Lung (tissue), 17 donors: ENCODE measurements at places on chromosomes 2 and 18.

- H3K4me1 ChIP-seq, result no peaks in the 10 kb centered on the region
- H3K36me3 ChIP-seq, result no peaks in the 10 kb centered on the region
- H3K27ac ChIP-seq, result no peak overlapping the region
- no peak overlapping the region for H3K4me3 ChIP-seq
Observed at GRCh38 chr2:165645930-165646831, 147.9 kb downstream of the GALNT3 start.

DNA sequence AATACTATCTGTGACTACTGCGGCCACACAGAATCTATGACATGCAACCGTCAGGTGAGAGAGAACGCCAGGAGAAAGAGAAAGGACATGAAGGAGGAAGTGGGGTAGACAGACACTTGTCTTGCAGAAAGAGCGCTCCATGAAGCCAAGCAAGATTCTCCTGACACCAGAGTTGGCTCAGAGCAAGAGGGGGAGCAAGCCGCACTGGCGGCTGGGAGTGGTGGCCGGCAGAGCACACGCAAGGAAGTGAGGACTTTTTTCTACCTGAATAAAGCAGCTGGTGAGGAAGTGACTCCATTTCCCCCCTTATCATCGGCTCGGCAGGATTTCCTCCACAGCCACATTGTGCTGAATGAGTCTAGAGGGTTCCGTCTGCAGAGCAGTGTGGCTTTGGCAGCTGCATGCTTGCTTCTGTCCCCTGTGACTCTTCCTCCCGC lies 181.6 kb downstream of the BCL2 start:
- H3K4me3 ChIP-seq, result no peak overlapping the region
- H3K36me3 ChIP-seq, result no peaks in the 10 kb centered on the region
- DNase-seq, result peak; percentile 33
- peaks cover 21% of the 10 kb centered on the region for H3K4me1 ChIP-seq

DNA sequence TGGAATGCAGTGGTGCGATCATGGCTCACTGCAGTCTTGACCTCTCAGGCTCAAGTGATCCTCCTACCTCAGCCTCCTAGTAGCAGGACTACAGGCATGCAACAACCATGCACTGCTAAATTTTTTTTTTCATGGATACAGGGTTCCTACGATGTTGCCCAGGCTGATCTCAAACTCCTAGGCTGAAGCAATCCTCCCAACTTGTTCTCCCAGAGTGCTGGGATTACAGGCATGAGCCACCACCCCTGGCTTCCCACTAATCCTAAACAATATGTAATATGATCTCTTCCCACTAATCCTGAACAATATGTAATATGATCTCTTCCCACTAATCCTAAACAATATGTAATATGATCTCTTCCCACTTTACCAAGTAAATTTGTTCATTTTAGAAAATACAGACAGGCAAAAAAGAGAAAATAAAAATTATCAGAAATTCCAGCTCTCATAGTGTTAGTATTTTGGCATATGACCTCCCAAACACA lies 33.7 kb upstream of the C18orf32 start:
- H3K27me3 ChIP-seq, result no peaks in the 10 kb centered on the region
- no peak overlapping the region for H3K27ac ChIP-seq
- no peaks in the 10 kb centered on the region for H3K4me1 ChIP-seq
- no peaks in the 10 kb centered on the region for H3K36me3 ChIP-seq
- no peak overlapping the region for H3K4me3 ChIP-seq

DNA sequence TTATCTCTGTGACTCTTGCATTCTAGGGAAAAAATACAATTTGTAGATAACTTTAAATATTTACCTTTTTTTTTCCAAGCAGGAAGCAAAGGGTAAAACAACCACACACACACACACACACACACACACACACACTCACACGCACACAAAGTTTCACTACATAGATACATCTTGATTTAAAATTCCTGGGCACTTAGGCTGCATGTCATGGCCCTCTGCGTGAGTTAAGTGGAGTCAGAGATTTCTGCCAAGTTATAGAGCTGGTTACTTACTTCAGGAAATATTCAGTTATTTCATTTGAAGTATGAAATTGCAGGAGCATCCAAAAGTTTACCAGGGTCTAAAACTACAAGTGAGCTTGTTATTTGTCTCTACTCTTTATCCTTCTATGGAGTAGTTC lies 612.0 kb downstream of the IRS1 start:
- DNase-seq, result peak; percentile 54
- no peak overlapping the region for H3K4me3 ChIP-seq

DNA sequence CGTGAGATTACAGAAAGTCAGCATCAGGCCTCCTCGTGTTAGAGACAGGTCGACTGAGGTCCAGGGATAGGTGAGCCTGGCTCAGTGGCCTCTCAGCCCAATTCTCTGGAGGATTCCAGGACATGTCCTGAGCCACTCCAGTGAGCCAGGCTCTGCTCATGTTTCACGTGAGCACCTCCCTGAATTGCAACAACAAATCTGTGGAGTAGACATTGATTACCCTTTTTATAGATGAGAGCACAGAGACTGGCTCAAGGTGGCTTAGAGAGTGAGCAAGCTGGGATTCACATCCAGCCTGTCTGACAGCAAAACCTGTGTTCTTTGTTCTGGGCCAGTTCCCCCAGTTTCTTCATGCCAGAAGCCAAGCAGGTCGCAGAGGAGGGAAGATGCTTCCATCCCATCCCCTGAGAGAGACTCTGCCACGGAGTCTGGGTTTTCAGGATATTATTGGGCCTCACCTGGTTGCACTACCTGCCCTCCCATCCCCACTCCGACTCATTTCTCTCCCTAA lies 46.4 kb downstream of the HS1BP3 start:
- H3K27ac ChIP-seq, result no peak overlapping the region
- no peaks in the 10 kb centered on the region for H3K27me3 ChIP-seq
- H3K4me1 ChIP-seq, result peaks cover under 1% of the 10 kb centered on the region
- H3K36me3 ChIP-seq, result no peaks in the 10 kb centered on the region

- no peak overlapping the region for H3K4me3 ChIP-seq
- no peaks in the 10 kb centered on the region for H3K4me1 ChIP-seq
- peak; percentile 57 for DNase-seq
Observed at GRCh38 chr2:210072922-210073509, 70.6 kb downstream of the RPE start.

GRCh38 chr2:130736487-130736886 lies 7.6 kb downstream of the GPR148 start:
- no peaks in the 10 kb centered on the region for H3K4me1 ChIP-seq
- DNase-seq, result no peak
- H3K36me3 ChIP-seq, result no peaks in the 10 kb centered on the region
- H3K27ac ChIP-seq, result no peak overlapping the region

DNA sequence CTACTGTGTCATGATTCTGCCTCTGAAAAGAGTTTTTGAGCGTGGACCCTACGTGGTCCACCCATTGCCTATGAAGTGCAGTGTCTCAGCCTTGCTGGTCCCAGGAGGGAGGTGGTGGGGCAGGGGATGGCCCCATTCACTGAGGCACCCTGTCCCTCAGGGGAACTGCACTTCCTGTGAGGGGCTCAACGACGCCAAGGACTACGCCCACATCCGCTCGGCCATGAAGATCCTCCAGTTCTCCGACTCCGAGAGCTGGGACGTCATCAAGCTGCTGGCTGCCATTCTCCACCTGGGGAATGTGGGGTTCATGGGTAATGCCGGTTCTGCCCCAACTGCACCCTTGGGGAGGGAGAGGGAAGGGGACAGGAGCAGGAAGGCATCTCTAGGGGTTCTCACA lies 42.5 kb downstream of the MYO7B start:
- no peaks in the 10 kb centered on the region for H3K27me3 ChIP-seq
- DNase-seq, result no peak
- H3K27ac ChIP-seq, result no peak overlapping the region
- no peak overlapping the region for H3K4me3 ChIP-seq
- H3K36me3 ChIP-seq, result no peaks in the 10 kb centered on the region

DNA sequence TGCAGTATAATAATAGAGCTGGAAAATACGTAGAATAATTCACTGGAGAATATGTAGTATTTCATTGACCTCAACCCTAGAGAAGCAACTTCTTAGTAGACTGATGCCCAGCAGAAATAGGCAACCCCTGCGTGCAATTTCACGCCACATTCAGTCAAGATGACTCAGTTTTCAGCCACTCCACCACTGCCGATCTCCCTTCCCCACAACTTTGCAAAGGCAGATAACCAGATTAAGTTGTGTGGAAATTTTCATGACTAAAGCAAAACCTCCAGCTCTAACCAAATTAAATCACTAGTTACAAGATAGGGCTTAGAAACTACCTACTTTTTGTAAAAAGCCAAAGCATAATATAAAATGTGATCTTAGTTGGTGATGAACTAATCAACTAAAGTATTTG lies 63.3 kb upstream of the STK17B start:
- H3K4me1 ChIP-seq, result peaks cover 3% of the 10 kb centered on the region
- H3K27ac ChIP-seq, result no peak overlapping the region
- H3K4me3 ChIP-seq, result no peak overlapping the region
- DNase-seq, result no peak
- H3K27me3 ChIP-seq, result no peaks in the 10 kb centered on the region
- H3K36me3 ChIP-seq, result peaks cover 4% of the 10 kb centered on the region

GRCh38 chr18:44321868-44322590 lies 358.7 kb upstream of the SETBP1 start:
- H3K27me3 ChIP-seq, result no peaks in the 10 kb centered on the region
- DNase-seq, result no peak
- H3K36me3 ChIP-seq, result no peaks in the 10 kb centered on the region
- H3K4me1 ChIP-seq, result no peaks in the 10 kb centered on the region

DNA sequence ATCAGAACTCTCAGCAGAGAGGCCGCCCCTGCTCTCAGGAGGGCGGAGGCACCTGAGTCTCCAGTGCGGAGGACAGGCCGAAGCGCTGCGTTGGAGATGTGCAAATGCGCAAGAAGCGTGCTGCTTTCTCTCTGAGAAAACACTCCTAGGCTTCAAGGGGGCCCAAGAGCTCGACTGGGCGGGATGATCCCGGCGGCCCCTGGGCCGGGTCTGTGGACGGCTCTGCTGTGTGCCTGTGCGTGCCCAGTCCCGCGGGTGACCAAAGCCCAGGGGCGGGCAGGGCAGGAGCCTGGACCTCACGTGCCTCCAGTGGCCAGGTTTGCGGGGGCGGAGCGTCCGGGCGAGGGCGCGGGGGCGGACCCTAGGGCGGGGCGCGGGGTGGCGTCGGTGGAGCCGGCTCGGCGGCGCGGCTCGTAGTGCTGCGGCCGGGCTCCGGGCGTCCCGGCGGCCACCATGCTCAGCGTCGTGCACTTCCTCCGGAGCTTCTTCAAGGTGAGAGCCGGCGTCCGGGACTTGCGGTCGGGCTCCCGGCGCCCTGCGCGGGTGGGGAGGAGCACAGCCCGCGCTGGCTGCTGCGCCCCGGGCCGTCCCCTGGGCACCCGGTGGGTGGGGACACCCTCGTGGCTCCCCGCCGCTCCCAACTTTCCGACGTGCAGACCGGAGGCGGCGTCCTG lies at the start of gene ARHGEF4:
Gene ARHGEF4 (plus strand): TSS at position 414 of the 674 bp plus-strand sequence. CDS start 40 bp downstream, at position 454.
- no peak within 1 kb of the TSS for H3K27ac ChIP-seq
- H3K36me3 ChIP-seq, result no peaks in the 10 kb centered on the region
- no peak within 1 kb of the TSS for H3K4me3 ChIP-seq
- DNase-seq, result no peak
- no peaks in the 10 kb centered on the region for H3K27me3 ChIP-seq

DNA sequence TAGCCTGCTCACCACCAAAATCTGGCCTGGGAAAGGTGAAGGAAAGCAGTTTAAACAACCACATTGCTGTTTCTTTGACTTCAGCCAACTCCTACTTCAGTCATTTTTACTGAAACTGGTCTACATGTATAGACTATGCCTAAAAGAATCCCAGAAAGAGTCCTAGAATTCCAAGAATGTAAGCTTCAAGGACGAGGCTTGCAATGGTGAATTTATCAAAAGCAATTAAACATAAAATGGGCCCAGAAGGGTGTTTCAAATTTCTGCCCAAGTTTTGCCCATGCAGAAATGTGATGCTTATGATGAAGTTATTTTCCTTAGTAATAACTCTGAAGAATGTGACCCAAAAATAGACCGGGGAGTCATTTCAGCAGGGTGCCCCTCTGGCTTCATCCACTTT lies 16.6 kb downstream of the EN1 start:
- H3K36me3 ChIP-seq, result no peaks in the 10 kb centered on the region
- H3K27ac ChIP-seq, result no peak overlapping the region
- no peak overlapping the region for H3K4me3 ChIP-seq
- peaks cover under 1% of the 10 kb centered on the region for H3K4me1 ChIP-seq
- peaks cover 81% of the 10 kb centered on the region for H3K27me3 ChIP-seq

DNA sequence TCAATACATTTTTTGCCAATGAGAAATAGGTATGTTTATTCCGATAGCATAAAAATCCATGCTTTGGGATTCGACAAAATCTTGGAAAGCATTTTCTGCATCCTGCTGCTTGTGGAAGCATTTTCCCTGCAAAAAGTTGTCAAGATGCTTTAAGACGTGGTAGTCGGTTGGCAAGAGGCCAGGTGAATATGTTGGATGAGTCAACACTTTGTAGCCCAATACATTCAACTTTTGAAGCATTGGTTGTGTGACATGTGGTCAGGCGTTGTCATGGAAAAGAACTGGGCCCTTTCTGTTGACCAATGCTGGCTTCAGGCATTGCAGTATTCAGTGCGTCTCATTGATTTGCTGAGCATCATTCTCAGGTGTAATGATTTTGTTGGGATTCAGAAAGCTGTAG lies 764.5 kb downstream of the TRIB2 start:
- H3K36me3 ChIP-seq, result no peaks in the 10 kb centered on the region
- no peak for DNase-seq
- H3K27ac ChIP-seq, result no peak overlapping the region
- H3K4me3 ChIP-seq, result no peak overlapping the region

DNA sequence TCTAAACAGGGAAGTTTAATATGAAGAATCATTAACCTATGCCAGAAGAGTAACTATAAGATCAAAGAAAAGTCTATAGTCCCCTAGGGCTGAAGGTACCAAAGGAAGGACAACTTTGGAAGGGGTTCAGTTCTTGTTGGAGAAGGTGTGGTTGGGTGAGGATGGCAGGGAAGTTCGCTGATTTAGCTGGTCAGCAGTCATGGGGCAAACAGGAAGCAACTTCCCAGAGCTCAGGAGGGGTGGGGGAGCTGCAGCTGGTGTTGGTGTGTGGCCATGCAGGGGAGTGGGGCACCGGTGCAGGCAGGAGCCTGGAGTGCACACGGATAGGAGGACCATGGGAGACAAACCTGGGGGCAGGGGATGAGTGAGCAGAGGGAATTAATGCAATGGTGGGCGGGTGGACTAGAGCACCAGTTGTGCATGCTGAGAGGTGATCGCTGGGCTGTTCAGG lies 34.0 kb downstream of the FHOD3 start:
- no peak overlapping the region for H3K27ac ChIP-seq
- no peaks in the 10 kb centered on the region for H3K27me3 ChIP-seq
- no peak for DNase-seq
- H3K4me3 ChIP-seq, result no peak overlapping the region
- no peaks in the 10 kb centered on the region for H3K36me3 ChIP-seq
- H3K4me1 ChIP-seq, result no peaks in the 10 kb centered on the region

- H3K4me1 ChIP-seq, result no peaks in the 10 kb centered on the region
- no peak overlapping the region for H3K4me3 ChIP-seq
- H3K36me3 ChIP-seq, result no peaks in the 10 kb centered on the region
- no peak for DNase-seq
Observed at GRCh38 chr2:60068755-60069154, 484.7 kb downstream of the BCL11A start.

DNA sequence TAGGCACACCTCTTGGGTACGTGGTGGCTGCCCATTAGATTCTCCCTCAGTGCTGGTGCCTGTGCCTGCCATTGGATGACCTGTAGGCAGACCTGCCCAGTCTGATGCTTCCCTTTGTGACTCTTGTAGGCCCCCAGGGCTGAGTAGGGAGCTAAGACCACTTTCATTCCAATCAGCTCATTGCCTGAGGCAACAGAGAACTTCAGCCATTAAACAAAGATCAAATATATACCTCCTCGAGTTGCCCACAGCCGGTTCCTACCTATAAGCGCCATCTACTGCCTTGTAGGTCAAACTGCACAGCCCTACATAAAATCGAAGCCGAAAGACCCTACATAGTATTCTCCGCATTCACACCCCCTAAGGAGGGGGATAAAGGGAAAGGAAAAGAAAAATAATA lies 184.6 kb downstream of the ETAA1 start:
- H3K27ac ChIP-seq, result no peak overlapping the region
- H3K27me3 ChIP-seq, result no peaks in the 10 kb centered on the region
- H3K4me3 ChIP-seq, result no peak overlapping the region
- no peak for DNase-seq
- peaks cover 3% of the 10 kb centered on the region for H3K4me1 ChIP-seq
